ENCODE measurements at places on chromosomes 2 and 18.

- no peak for DNase-seq
These were observed 7.3 kb downstream of the LYPD1 start for GRCh38 chr2:132662732-132663131.

DNA sequence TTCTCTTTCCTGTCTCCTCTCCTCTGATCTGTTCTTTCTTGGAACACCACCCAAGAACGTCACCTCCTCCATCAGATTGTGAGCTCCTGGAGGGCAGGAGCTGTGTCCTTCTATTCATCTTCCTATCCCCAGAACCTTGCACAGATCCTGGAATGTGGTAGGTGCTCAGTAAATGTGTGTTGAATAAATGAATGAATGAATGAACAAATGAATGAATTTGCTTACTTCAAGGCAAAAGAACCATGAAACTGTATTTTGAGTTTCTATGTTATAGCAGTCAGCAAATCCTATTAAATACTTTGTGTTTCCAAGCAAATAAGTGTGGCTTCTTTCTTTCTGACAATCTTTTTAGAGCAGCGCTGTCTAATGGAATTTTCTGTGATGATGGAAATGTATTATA is 14.8 kb downstream of the FABP1 start:
- DNase-seq, result no peak

- no peak for DNase-seq
These were observed 58.9 kb downstream of the SH3RF3 start for GRCh38 chr2:109187711-109188495.

GRCh38 chr18:79682894-79683625 is 3.5 kb downstream of the CTDP1 start:
- peak; percentile 59 for DNase-seq

DNA sequence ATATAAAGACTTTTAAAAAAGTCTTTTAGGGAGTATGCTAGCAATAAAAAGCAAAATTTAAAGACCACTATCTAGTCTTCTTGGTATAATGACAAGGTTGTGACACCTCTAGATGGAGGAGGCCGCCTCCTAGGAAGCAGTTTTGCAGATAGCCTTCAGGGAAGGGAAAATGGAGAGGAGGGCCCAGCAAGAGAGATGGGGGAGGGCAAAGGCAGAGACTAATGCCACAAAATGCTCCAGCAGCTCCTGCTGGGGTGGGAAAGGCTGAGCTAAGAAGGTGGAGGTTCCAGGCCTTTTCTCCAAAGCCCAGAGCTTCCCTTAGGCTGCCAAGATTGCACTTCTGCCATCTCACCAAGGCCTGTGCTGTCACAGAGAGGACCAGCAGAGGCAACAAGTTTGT is 153.9 kb upstream of the THSD7B start:
- DNase-seq, result no peak

DNA sequence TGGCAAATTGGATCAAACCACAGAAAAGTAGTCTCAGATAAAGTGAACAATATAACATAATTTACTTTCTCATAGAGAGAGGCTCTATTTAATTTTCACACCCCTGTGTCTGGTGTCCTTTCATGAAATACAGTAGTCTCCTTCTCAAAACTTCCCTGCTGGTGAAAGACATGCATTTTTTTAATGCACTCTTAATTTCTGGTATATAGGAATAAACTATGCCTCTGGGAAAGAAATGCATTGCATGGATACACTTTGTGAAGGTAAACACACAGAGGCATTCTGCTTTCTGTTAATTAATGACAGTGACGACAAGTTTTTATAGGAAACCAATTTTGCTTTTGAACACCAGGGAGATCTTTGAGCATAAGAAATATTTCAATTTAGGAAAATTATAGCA is 24.1 kb upstream of the TMEM178A start:
- DNase-seq, result no peak

- no peak for DNase-seq
These were observed 2.0 kb upstream of the MOB4 start for GRCh38 chr2:197513915-197514314.

GRCh38 chr18:37280701-37281393 is 284.8 kb downstream of the CELF4 start:
- no peak for DNase-seq

- no peak for DNase-seq
These were observed 25.7 kb downstream of the BCL11A start for GRCh38 chr2:60527762-60528161.

All from T-helper 2 cell treated with Interferon-gamma antibody and Interleukin-4, amounts not matched to agents 5 μg/mL and 100 μg/mL, for 36 hours (primary cell).